Uterine smooth muscle cell (primary cell): ENCODE measurements at places on chromosomes 6 and 20. TPM values are rescaled to one million over a fixed set of nuclear protein-coding genes. Genes with fewer than 3 reads are reported as not detected.

Gene NUS1
- total RNA-seq: 24.8 and 32.2 TPM in 2 replicates

Gene PCMT1
- total RNA-seq: 128 and 272 TPM in 2 replicates

Gene TBP
- 10.0 and 20.4 TPM in 2 replicates for total RNA-seq

Gene GPX5
- total RNA-seq: not detected in 2 replicates

Gene AVP
- not detected in 2 replicates for total RNA-seq

Gene LTA
- not detected in 2 replicates for total RNA-seq

Gene MATN4
- 0.11 TPM in 1 of 2 replicates, not detected in the other for total RNA-seq

Gene ADGRF1
- total RNA-seq: not detected in 2 replicates

Gene TP53INP2
- 1.3 and 1.4 TPM in 2 replicates for total RNA-seq

Gene HLA-DOA
- not detected in 2 replicates for total RNA-seq

Gene MCCD1
- total RNA-seq: not detected in 2 replicates

Gene CTCFL
- not detected in 2 replicates for total RNA-seq

Gene C2
- 0.77 and 2.0 TPM in 2 replicates for total RNA-seq

Gene MACROD2
- total RNA-seq: 0.66 and 3.6 TPM in 2 replicates

Gene FKBP1C
- total RNA-seq: 0.12 and 0.22 TPM in 2 replicates

Gene SCGN
- not detected in 2 replicates for total RNA-seq
